Stimulated activated CD8-positive, alpha-beta memory T cell treated with anti-CD3 and anti-CD28 coated beads, Interleukin-12 subunit alpha, Interleukin-12 subunit beta, amount 100 ng/mL, for 1 hour (primary cell): ENCODE measurements at places on chromosomes 6 and 20.

DNA sequence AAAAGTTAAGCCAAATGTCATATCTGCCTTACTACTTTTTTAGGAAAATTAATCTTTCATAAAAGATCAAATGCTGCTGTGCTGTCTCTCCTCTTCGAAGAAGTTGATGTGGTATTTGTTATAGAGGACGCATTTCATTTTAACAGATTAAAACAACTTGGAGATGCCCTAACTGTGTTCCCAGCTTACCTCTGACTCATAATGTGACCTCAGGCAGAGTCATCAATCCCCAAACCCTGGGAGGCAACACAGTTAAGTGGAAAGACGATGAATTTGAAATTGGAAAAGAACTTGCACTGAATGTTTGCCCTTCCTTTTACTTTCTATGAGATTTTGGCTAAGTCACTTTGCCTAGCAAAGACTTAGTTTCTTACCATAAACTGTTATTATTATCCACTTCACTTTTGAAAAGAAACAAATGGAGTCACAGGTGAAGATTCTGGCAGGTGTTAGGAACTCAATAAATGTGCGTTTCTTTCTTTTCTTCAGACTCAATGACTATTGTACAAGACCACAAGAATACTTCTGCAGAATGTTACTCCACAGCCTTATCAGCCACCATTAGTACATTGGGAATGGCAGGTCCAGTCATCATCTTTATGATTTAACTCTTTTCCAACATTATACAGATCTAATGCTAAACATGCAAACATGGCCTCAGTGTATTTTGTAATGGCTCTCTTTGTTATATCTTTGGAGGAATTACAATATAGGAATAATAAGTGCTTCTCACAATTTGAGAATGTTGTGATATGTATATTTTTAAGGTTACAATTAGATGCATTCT lies 102.6 kb downstream of the COL21A1 start:
- no peak for DNase-seq

GRCh38 chr6:169663468-169663867 lies 38.4 kb downstream of the WDR27 start:
- DNase-seq = no peak

DNA sequence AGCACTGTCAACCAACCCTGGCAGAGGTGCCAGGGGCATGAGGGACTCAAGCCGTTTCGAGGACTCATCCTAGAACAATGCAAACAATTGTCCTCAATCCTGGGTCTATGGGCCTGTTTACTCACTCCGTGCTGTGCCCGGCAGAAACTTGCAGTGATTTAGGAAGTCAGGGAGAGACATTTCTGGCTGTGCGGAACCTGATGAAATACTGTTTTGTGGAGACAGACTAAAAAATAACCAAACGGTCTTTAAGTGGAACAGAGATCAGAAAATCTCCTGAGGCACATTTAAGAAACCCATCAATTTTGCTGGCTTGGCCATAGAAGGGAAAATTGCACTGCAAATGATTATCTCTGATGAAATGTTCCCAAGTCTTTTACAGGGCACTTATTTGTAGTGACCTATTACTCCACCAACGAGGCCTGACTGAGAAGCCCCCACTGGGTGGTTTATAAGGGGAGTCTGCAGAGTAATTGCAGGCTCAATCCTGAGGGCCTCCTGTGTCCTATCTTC lies 79.8 kb upstream of the KCNK16 start:
- DNase-seq = no peak

- DNase-seq = no peak
Measured at GRCh38 chr6:128712898-128713297, 170.0 kb upstream of the LAMA2 start.

- DNase-seq = no peak
Measured at GRCh38 chr6:56671651-56672461, 29.2 kb upstream of the DST start.

DNA sequence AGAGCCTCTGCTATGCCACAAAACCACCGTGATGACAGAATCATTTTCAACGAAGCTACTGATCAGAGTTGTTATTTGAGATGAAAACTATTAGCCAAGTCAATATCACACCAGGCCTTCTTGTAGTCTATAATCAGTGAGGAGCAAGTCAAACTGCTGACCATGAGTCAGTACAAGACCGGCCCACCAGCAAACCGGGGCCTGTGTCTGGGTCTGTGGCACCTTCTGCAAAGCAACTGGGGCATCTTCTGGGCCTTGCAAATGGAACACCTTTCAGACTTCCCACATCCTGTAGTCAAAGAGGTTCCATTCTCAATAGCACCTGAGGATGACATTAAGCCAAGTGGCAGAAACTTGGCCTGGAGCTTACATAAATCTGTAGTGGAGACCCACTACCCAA lies 38.5 kb downstream of the CPXM1 start:
- no peak for DNase-seq

DNA sequence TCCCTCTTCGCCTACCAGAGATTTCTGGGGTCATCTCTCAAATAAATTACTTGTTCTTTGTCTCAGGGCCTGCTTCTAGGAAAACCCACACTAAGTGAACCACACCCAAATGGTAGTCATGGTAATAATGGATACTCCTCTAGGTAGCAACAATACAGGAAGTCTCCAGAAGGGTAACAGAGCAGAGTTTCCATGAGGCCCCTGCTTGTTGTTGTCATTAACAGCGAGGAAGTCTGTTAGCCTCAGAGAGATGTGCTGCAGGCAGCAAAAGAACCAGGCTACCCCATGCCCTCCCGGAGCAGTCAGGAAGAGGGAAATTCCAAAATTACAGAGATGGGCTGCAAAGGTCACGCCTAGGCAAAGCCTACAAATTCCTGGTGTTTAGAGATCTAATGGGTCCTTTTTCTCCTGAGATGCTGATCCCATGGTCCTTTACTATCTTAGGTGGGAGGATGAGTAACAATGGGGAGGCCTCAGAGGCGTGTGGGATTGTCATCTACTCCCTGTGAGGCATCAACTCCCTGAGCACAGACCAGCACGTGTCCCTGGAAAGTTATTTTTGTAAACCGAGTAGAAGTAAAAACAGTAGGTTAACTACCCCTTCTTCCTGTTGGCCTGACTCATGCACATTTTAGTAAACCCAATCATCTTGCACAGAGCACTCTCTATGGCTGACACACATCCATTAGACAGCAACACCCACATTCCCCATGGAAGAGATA lies 10.1 kb downstream of the ISM1 start:
- no peak for DNase-seq

GRCh38 chr20:62791301-62792181 lies 4.7 kb upstream of the MRGBP start:
- DNase-seq = no peak

- no peak for DNase-seq
Measured at GRCh38 chr20:48866936-48867335, 39.1 kb upstream of the PREX1 start.
